Mucosa of gallbladder (tissue), 1 donor: ENCODE measurements at places on chromosomes 13 and 19. TPM values are rescaled to one million over a fixed set of nuclear protein-coding genes. Genes with fewer than 3 reads are reported as not detected.

The USHBP1 gene
- 4.3 TPM for total RNA-seq

The KCNJ14 gene
- 1.0 TPM for total RNA-seq

DNA sequence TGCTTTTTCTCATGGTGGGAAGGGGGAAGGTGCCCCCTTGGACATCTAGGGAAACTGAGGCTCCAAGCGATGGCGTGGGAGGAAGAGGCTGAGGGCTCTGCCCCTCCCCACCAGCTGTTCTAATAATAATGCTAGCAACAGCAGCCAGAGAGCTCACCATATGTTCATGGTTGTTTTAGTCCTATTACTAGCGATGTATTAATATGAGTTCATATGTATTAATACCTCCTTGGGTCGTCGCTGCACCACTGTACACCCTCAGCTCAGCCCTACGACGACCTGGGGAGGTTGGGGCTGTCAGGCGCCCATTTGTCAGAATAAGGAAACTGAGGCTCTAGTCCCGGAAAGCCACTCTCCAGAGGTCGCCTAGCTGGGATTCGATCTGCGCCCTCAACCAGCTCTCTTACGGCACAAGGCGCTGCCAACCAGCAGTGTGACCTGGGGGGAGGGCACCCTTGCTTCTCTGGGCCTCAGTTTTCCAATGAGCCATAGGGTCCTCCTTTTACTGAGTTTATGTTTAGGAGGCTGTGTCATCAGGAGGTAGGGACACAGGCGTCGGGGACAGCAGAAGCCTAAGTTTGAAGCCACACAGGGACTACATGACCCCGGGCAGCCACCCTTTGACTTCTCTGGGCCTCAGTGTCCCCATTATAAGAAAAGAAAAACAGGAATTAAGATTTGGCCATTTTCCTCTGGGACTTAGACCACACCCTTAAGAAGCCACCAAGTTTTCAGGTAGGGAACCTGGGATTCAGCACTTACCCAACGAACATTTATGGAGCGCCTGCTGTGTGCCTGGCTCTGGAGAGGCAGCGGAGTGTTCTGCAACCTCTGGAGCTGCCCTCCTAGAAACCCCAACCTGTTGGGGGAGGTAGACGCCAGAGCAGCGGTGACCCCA is 664 bp downstream of the MAST3 start:
- no peak for DNase-seq

The EDDM13 gene
- not detected for total RNA-seq

The SMIM24 gene
- total RNA-seq = 712 TPM

- peak; percentile 66 for DNase-seq
Observed at GRCh38 chr19:2282062-2282861, at the start of gene PEAK3. TSS of gene PEAK3 (minus strand) at chr19:2282175. CDS start at chr19:2280931, 1,244 bp downstream.

The TEX30 gene
- total RNA-seq = 7.2 TPM
